ELF-1 (cell line): ENCODE measurements at places on chromosomes 12 and 14.

- DNase-seq: no peak
Observed at GRCh38 chr14:103801459-103801858, 45.9 kb downstream of the PPP1R13B start.

DNA sequence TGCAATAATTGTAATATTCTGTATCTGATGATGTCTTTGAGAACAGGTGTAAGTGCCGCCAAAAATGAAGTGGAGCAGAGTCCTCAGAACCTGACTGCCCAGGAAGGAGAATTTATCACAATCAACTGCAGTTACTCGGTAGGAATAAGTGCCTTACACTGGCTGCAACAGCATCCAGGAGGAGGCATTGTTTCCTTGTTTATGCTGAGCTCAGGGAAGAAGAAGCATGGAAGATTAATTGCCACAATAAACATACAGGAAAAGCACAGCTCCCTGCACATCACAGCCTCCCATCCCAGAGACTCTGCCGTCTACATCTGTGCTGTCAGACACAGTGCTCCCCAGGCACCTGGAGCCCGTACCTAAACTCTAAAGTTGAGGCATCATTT lies 268.7 kb downstream of the DAD1 start:
- DNase-seq: no peak

DNA sequence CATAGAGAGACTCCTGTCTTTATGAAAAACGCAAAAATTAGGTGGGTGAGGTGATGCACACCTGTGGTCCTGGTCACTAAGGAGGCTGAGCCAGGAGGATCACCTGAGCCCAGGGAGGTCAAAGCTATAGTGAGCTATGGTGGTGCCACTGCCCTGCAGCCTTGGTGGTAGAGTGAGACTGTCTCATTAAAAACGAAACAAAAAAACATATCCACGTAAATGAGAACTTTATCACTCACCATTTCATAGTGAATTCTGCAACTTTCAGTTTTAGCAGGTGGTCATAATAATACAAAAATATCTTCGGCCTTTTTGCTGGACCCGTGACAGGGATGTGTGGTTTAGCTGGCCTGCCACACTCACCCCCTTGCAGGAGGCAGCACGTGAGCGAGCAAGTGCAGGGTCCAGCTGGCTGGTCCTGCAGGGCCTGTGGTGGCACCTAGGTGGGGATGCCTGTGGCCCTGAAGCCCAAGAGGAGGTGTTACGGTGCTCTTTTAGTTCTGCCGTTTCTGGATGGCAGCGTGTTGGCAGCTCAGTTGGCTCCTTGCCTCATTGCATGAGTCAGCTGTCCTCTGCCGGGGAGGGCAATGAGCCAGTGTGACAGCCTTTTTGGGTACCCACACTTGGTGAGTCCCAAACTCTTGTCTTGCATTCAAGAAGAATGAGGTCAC lies 1330.7 kb upstream of the TMEM132C start:
- DNase-seq: no peak

- DNase-seq: no peak
Observed at GRCh38 chr12:116165036-116165425, 112.5 kb downstream of the MED13L start.

DNA sequence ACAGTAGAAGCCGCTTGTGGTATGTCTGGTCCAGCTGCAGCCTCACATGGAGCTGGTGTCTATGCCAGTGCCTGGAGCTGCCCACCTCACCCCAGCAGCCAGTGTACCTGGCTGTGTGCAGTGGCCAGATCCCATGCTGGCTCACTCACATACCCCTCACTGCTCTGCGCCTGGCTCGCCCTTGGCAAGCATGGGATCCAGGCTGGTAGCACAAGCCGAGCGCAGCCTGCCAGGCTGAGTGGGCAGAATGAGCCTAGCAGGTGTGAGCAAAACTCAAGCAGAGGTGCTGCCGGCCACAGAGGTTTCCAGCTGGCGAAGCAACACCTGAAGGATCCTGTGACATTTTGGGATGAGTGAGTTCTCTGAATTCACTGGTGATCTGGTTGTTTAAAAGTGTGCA lies 5.0 kb upstream of the BTBD7 start:
- DNase-seq: no peak

- no peak for DNase-seq
Observed at GRCh38 chr12:13126494-13126893, 23.0 kb upstream of the GSG1 start.

DNA sequence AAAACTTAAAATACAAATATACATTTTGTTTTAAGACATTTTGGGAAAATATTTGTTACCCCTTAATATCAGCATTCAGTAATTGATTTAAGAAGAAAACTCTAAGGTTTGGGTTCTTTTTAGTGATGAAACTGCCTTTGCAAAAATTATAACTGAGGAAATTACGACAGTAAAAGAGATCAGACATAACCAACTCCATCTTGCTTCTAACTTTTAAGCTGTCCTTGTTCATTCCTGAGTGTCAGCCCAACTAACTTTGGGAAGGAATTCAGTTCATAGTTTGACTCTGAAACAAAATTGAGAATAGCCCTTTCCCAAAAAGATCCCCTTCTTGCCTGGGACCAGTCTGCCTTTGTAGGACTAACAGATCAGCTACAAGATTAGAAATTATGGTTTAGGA lies 93.0 kb downstream of the TMTC1 start:
- DNase-seq: no peak

GRCh38 chr14:99718031-99718810 lies 34.1 kb downstream of the CYP46A1 start:
- no peak for DNase-seq

GRCh38 chr14:95382747-95383146 lies 63.0 kb upstream of the CLMN start:
- no peak for DNase-seq

- no peak for DNase-seq
Observed at GRCh38 chr12:87311206-87311605, 718.0 kb downstream of the C12orf50 start.

GRCh38 chr14:23058654-23059504 lies 1.6 kb upstream of the CDH24 start:
- DNase-seq: no peak

- peak; percentile 76 for DNase-seq
Observed at GRCh38 chr12:53380794-53381730, 1.1 kb downstream of the SP1 start.

- no peak for DNase-seq
Observed at GRCh38 chr14:68678471-68678870, 114.4 kb downstream of the ZFP36L1 start.

GRCh38 chr14:91154851-91155625 lies 41.2 kb downstream of the DGLUCY start:
- DNase-seq: no peak

DNA sequence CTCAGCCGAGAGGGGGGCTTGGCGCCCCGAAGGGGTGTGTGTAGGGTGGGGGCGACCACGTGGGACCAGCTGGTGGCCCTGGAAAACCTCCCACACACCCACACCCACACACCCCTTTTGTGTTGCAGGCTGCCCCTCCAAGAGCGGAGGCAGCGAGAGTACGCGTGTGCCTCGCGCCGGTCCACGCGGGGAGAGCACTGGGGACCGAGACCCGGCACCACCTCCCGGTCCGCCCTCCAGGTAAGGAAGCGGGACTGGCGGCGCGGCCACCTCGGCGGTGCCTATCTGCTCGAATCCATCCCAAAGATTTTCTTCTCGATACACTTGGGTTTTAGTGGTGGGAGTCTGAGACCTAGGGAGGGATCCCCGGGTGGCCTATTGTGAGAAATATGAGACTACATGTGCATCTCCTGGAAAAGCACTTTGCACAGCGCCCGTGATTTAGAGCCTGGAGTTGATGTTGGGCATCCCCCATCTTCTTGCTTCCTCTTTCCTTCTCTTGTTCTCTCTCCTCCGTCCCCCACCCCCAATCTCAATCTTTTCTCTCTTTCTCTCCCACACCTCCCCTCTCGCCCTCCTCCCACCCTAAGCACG lies 393 bp downstream of the SYT1 start:
- no peak for DNase-seq

DNA sequence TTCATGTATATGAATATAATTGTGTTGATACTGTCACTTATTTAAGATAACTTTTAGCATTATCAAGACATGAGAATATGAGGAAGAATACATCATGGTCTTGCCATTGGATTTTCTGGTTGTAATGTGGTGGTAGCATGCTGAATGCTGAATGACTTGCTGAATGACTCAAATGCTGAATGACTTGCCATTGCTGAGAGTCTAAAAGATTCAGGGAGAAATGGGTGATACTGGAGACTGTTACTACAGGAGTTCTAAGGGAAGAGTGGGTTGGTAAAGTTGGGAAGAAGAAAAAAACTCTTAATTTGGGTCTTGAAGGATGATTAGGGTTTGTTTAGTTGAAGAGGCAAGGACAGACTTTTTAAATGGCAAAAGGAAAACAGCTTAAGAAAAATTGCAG lies 72.1 kb upstream of the MANSC4 start:
- no peak for DNase-seq

DNA sequence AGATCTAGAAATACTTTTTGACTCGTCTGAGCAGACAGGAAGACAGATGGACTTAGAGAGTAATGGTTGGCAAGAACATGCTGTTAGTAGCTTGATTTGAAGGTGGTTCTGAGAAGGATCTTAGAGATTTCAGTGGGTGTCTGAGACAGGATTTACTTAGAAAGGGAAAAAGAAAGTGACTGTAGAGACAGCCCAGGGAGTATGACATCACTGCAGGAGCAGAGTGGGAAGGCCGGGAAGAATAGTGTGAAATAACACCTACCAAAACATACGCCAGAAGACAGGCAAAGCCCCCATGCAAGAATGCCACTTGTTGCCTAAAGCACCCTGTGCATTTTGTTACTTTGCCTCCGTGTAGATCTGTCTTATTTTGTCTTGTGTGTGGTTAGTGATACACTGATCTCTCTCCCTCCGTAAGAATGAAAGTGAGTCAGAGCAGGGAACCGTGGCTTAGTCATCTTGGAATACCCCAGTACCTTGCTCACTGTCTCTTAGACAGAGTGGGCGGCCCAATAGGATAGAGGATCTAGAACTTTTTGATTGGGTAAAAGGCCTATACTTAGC lies 161.3 kb upstream of the IFNG-AS1 start:
- DNase-seq: peak; percentile 34
